NCI-H524 treated with DMSO at 0.1 percent for 48 hours (cell line): ENCODE measurements at places on chromosomes 3 and 15.

- DNase-seq = no peak
These were observed 468.0 kb upstream of the GBE1 start for GRCh38 chr3:82229397-82229796.

- no peak for DNase-seq
These were observed 112.8 kb upstream of the RPL32 start for GRCh38 chr3:12954180-12954579.

- no peak for DNase-seq
These were observed 95.8 kb upstream of the UBE2E1 start for GRCh38 chr3:23709987-23710386.

DNA sequence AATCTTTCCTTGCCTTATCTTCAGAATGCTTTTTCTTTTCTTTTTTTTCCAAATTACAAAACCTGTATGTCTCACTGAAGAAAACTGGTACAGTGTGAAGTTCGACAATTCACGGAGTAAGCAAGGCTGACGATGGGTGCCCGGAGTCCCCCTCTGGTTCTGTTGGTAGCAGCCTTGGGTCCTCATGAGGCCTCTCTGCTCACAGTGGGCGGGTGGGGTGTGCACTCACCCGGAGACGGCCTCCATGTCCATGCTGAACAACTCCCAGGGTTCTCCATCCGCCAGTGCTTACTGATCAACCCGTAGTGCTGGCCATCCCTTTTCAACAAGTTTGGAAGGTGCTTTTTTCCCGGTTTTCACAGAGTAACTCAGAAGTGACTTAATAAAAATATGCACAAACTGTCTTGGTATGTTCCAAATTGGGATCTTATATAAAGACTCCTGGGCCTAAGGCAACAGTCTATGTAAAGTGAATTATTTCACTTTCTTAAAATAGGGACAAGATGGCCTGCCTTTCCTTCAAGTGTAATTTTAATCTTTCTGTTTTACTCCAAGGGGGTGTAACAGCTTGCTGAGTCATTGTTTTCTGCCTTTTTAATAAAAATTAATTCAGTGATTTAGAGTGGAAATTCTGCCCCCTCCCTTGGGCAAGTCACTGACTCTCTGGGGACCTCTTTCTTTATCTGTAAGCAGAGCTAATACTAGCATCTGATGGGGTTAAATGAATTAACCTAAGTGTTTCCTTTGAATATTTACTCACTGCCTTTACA, 23.7 kb downstream of the LRRK1 start:
- no peak for DNase-seq

DNA sequence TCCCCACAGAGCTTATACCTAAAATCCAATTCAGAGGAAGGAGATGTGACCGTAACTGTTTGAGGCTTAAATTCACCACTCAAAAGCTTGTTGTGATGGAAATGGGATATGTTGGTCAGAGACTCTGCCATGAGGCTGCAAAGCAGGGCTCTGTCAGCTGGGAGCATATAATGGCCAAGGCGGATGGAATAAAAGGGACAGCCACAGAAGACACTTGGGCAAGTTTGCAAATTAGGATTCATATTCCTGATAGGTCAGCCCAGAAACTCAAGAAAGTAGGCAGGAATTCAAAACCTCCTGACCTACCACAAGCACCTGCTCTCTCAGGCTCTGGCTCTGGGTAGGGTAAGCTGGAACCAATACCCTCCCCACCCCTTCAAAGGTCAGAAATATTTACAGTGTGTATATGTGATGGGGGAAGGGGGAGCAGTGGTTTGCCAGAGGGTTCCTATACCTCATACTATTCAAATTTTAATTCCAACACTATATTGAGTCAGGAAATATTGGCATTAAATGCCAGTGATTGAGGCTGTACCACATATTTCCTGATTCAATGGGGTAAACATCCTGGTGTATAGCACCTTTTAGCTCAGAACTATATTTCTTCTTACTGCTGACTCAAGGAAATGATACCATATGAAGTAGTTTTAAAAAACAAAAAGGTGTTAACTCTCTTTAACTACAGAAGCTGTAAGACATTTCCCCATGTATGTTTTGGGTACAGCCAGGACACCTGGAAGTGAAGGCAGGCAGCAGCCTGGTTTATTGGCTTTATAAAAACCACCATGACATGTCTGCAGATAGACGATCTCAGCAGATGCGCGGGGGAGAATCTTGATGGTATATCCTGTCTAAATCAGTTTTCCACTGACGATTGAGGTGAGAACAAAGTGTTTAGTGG, 19.2 kb downstream of the FYCO1 start:
- DNase-seq = no peak

DNA sequence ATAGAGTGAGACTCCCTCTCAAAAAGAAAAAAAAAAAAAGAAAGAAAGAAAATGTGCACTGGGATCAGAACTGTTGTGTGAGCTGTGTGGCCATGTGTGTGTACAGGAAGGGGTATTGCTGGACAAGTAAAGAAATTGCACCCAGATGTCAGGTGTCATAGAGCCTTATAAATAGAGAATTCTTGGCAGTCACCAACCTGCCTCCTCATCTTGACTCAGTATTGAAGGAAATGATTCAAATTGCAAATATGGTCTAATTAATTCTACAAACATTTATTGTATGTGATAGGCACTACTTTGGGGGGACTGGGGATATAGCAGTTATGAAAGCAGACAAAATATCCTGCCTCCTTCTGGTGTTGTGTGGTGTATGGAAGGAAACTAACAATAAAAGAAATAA, 243.8 kb upstream of the TTC14 start:
- DNase-seq = no peak

- DNase-seq = no peak
These were observed 34.3 kb downstream of the USP8 start for GRCh38 chr15:50458348-50459112.

DNA sequence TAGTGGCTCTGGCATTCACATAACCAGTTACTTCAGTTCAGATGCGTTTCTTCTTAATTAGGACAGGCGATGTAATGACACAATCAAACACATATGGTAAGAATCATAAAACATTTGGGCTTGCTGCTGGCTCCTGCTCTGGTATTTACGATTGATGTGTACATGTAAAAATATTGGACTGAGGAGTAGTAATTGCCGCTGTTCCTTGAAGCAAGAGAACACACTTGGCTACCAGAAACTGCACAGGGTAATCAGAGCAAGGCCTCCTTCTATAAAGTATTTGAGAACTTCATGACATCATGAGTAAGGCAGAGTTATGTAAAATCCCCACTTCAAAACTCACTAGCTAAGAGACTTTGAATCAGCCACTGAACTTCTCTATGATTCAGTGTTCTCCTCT, 158.1 kb downstream of the SSR3 start:
- no peak for DNase-seq

DNA sequence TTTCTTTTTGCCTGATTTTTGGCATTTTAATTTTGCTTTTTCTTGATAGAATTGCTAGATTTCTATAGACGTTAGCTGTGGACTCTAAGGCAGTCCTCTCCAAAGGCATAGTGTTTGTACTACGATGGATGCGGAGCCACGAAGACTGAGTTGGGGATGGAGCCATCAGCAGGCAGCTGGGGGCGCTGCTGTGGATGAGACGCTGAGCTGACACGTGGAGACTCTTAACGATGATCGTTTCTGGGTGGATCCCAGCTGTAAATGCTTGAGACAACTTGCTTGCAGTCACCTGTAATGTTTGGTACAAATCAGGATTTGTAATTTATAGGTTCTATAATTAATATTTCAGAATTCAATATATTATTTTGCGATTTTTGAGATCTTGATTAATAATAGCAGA, 13.3 kb upstream of the PPP1R2 start:
- DNase-seq = peak; percentile 3

DNA sequence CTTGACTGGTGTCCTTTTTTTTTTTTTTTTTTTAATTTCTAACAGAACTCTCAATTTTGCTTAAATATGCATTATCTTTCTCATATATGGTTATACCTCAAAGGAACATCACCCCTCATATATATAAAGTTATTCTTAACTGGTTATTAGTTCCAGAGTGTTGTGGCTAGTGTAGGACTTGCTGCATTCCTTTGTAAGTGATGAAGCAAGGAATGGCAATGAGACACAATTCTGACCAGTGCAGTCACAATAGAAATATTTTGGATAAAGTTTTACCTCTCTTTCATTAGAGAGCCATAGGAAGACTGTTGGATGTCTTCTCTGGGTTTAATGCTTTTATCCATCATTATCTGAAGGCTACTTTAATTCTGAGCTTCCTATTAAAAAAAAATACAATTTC, 75.5 kb upstream of the CBLB start:
- DNase-seq = no peak

DNA sequence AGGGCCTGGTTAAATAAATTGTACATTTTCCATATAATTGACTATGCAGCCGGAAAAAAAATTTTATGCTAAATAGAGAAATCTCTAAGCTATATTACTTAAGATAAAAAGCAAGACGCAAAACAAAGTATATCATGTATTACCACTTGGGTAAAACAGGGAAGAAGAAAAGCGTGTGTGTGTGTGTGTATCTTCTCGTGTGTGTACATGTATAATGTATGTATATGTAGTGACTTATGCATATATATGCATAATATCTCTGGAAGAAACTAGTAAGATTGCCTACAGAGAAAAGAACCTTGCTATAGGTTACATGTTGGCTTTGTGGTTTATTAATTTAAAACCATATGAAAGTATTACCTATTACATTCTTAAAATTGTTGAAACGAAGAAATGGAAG, 19.0 kb downstream of the KNL1 start:
- DNase-seq = no peak

DNA sequence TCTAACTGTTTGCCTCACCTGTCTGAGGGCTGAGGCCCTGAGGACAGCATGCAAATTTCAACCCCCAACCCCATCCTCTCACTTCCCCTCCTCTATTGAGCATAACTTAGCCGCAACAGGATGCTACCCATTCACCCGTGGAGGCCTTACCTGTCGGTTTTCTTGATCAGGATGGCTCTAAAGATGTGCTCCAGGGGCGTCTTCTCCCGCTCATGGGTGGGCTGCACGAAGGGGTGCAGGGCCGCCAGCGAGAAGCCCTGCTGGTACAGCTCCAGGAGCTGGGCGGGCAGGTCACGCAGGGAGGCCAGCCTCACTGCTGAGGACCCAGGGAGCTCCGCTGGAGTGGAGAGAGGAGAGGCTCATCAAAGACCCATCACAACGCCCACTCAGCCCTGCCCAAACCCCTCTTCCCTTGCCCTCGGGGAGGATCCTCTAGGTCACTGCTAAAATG, 79.8 kb downstream of the RFTN1 start:
- no peak for DNase-seq

DNA sequence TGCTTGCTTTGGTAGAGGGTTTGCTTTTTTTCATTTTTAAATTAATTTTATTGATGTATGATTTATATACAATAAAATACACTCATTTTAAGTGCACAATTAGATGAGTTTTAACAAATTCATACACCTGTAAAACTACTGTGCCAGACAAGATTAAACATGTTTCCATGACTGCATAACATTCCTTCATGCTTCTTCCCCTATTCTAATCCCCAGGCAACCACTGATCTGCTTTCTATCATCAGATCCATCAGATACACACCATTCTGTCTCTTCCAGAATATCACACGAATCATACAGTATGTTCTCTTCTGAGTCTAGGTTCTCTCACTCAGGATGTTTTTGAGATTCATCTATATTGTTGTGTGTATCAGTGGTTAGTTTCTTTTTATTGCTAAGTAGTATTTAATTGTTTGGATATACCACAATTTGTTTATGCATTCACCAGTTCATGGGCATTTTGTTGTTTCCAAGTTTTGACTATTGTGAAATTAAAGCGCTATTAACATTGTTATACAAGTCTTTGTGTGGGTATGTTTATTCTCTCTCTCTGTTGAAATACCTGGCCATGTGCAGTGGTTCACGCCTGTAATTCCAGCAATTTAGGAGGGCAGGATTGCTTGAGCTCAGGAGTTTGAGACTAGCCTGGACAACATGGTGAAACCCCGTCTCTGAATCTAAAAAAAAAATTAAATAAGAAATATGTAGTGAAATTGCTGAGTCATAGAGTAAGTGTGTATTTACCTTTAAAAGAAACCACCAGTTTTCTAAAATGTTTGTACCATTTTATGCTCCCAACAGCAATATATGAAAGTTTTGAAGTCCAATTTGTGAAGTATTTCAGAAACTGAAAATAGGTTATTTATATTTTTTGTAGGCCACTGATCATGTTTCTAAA, 7.0 kb upstream of the TFG start:
- no peak for DNase-seq

DNA sequence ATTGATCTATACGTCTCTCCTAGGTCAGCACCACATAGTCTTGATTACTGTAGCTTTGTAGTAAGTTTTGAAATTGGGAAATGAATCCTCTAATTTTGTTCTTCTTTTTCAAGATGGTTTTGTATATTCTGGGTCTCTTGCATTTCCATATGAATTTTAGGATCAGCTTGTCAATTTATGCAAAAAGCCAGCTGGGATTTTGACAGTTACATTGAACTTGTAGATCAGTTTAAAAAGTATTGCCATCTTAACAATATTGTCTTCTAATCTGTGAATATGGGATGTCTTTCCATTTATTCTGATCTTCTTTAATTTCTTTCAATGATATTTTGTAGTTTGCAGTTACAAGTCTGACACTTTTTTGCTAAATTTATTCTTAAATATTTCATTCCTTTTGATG, 5.6 kb upstream of the PRR23E start:
- no peak for DNase-seq

- no peak for DNase-seq
These were observed 210.3 kb upstream of the CNTN6 start for GRCh38 chr3:882533-882932.

- no peak for DNase-seq
These were observed 2.9 kb downstream of the TPM1 start for GRCh38 chr15:63045465-63045840.

GRCh38 chr3:8734137-8734878, 706 bp downstream of the CAV3 start:
- no peak for DNase-seq

- no peak for DNase-seq
These were observed 164.9 kb downstream of the ROBO2 start for GRCh38 chr3:77204788-77205187.

- DNase-seq = no peak
These were observed at the start of gene TNFAIP8L3 for GRCh38 chr15:51094606-51095569. Gene TNFAIP8L3 (minus strand): TSS chr15:51094906. CDS start chr15:51094595, 311 bp downstream.

DNA sequence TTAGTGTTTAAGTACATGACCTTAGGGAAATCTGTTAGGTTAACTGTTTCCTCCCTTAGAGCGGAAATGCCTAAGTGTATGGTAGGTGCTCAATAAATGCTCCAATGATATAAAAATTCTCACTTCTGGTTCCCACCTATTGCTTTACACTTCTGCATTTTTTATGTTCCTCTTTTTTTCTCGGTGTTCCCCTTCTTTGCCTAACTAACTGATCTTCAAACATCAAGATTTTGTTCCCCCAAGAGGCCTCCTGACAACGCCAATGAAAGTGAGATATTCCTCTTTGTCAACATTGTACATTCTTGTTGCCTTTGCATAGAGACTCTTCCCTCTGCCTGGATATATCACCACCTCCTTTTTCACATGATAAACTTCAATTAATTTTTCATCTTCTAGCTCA, 17.4 kb downstream of the SLC35A5 start:
- no peak for DNase-seq

GRCh38 chr3:171088496-171088895, 62.0 kb upstream of the SLC2A2 start:
- DNase-seq = no peak

- DNase-seq = no peak
These were observed 255.7 kb upstream of the GRM7 start for GRCh38 chr3:6605227-6605626.
